ENCODE measurements at places on chromosomes 2 and 18.

GRCh38 chr2:162127422-162127821, 24.6 kb downstream of the GCG start:
- no peak for DNase-seq

- no peak for DNase-seq
These were observed 5.4 kb downstream of the SIX2 start for GRCh38 chr2:45003579-45004551.

- no peak for DNase-seq
These were observed 33.4 kb upstream of the ZNF396 start for GRCh38 chr18:35410561-35410960.

- no peak for DNase-seq
These were observed 1830.9 kb upstream of the PIK3C3 start for GRCh38 chr18:40124107-40124506.

DNA sequence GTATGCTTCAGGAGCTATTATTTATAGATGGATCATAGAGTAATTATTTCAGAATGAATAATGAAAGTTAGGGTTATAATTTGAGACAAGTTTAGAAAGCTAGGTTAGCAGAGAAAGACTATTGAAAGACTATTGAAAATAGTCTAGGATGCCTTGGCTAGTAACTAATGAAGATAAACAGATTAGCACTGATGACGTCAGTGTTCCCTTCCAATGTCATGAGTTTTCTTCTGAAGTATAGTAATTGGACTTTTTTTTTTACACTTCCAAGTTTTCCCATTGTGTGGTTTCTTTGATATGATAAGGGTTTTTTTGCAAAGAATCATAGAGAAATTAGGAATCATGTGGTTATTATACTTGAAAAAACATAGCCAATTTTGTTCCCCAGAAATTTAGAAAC, 1041.5 kb upstream of the CRIM1 start:
- DNase-seq, result no peak

- DNase-seq, result no peak
These were observed at the start of gene DPYSL5 for GRCh38 chr2:26847655-26848335. Gene DPYSL5 (plus strand): TSS chr2:26848132. CDS start chr2:26898500, 50,368 bp downstream.

- DNase-seq, result no peak
These were observed 41.9 kb upstream of the C2orf66 start for GRCh38 chr2:196851088-196851487.

DNA sequence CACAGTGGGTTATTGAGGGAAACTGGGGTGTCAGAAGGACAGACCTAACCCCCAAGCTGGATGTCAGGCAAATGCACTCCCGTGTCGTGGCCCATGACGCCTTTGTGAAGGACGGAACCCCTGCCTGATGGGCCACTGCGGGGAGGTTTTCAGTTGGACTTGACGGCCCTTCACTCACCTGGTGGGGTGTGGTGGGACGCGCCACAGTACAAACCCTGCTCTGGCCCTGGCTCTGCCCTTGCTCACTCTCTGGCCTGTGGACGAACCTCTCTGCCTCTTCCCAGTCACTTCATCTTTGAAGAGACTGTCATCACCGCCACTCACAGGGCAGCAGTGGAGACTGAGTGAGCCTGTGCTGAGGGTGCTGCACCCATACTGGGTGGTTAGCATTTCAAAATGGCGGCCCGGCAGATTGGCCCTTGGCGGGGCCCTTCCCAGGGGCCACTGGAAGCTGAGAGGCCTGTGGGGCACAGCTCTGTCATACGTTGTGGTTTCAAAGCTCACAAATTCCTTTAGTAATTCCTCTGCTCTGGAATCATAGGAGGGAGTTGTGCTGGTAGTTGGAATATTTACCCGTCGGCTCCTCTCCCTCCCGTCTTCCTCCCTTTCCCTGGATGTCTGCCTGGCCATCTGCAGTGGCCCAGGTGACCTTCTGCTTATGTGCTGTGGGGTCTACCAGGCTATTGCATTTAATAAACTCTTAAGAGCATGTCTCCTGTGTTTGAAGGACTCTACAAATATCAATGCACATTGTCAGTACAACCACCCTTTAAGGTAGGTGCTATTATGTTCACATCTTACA, 200.6 kb downstream of the CTIF start:
- DNase-seq, result no peak

- DNase-seq, result no peak
These were observed 439.6 kb upstream of the UBE2E3 start for GRCh38 chr2:180540761-180541160.

GRCh38 chr2:85470850-85471800, 52.6 kb downstream of the SH2D6 start:
- DNase-seq, result no peak

DNA sequence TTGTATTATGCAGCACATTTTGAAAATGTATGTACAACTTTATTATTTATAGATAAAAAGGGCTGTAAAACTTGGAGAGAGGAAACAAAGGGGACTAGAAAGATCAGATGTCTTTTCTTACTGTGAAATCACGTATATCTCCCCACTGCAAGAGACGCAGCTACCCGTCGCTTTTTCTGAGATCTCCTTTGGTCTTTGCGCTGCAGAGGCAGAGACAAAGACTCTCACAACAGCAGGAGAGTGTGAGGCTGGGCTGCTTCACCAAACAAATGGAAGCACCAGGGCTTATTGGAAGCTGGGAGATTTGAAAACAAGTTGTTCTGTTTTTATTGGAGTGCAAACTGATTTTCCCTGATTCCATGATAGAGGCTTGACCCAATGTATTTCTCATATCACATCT, 129.0 kb upstream of the PARD3B start:
- DNase-seq, result no peak

DNA sequence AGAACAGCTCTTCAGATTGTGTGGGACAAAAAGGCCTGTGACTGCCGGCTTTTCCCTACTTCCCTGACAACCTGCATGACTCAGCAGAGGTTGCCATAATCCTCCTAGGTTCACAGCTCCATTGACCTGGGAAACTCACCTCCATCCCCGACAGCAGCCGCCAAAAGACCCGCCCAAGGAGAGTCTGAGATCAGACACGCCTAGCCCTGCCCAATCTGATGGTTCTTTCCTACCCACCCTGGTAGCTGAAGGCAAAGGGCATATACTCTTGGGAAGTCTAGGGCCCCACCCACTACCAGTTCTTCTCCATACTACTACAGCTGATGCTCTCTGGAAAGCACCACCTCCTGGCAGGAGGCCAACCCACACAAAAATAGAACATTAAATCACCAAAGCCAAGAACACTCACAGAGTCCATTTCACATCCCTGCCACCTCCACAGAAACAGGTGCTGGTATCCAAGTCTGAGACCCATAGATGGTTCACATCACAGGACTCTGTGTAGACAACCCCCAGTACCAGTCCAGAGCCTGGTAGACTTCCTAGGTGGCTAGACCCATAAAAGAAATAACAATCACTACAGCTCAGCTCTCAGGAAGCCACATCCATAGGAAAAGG, 140.6 kb downstream of the NETO1 start:
- DNase-seq, result no peak

DNA sequence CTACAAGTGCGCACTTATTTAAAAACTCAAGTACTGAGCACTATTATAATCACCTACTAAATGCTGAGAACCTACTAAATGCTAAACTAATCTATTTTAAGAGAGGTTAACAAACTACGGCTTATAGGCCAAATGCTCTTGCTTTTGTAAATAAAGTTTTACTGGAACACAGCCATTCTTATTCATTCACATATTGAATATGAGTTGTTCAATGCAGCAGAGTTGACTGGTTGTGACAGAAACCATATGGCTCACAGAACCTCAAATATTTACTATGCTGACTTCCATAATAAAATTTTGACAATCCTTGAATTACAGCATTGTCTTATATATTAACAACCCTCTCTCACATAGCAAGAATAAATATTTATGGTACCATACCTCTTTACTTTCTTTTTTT, 103.2 kb downstream of the ZNF521 start:
- no peak for DNase-seq

- DNase-seq, result no peak
These were observed 836 bp downstream of the DTNA start for GRCh38 chr18:34710934-34711333.

- DNase-seq, result no peak
These were observed 21.1 kb downstream of the MBP start for GRCh38 chr18:77111449-77111848.

GRCh38 chr18:3156325-3156640, 63.5 kb downstream of the MYOM1 start:
- no peak for DNase-seq

DNA sequence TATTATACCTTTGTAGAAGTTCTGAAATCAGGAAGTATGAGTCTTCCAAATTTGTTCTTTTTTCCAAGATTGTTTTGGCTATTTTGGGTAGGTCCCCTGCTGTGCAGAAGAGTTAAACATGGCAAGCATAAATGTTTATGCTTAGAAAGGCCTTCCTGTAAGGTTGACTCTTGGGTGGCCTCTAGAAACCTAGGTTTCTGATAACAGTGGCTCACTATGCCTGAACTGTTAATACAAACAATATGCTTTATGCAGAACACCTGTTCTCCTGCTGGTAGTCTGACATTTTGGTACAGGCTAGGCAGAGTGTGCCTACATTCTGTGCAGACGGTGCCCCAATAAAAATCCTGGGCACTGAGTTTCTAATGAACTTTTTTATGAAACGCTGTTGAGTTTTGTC, 10.1 kb downstream of the PTPN18 start:
- DNase-seq, result no peak

DNA sequence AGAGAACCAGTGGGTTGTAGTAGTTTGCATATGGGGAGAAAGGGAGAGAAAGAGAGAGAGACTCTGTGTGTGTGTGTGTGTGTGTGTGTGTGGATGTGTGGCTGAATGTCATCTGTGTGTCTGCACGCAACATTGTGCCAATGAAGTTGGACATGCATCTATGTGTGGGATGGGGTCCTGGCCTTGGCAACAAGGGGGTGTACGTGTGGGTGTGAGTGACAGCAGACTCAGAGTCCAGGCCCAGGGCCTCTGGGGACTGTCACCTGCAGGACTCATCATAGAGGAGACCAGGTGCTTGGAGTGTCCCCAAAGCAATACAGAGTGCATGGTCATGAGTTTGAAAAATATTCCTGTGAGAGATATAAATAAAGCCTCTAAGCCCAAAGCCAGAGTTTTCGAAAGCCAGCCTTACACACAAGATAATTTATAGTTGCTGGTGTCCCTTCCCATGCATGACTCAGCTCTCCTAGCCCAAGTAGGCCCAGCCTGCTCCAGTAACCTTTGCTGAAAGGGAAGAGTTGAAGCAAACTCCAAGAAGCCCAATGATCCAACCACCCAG, 59.9 kb downstream of the TNP1 start:
- DNase-seq, result no peak

DNA sequence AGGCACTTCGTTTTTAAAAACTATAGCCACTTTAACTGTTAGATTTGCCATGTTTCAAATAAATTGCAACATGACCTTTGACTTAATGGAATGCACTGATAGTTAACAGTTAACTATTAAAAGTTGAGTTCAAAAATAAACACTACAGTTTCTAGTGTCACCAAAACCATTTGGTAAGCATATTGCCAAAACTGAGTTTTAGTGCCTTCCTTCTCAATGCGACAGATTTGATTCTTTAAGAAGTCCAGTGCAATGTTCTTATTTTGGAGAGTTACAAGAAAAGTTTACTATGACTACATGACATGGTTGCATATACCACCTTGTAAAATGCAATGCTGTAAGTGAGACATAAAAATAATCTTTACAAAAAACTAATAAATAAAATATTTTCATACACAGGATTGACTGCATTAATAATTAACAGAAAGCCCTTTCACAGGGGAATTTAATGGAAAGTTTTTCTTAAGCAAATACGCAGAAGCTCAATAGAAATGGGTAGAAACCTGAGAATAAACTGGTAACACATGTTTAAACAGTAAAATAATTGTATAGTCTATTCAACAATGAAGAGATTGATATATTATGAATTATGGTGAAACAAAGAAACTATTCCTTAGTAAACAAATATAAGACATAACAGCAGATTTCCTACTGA, 53.8 kb downstream of the GRB14 start:
- DNase-seq, result no peak

DNA sequence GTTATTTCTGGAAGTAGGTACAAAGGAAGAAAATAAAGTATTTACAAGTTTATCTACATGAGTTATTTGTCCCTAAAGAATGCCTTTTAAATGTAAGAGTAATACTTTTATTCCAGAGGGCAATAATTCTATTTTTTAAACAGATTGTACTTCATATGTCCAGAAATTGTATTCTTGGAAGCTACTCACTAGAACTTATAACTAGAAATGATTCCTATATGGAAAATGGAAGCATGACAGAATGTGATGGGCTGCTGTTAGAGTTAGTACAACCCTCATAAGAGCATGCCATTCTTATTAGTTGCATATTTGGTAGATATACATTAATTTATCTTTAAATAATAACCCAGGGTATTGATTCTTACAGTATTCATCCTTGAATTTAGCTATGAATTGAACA, 362.0 kb downstream of the FSIP2 start:
- no peak for DNase-seq

- no peak for DNase-seq
These were observed 524.2 kb upstream of the TCF4 start for GRCh38 chr18:56112013-56112749.

GRCh38 chr18:75003039-75003438, 205.9 kb downstream of the PTGR3 start:
- DNase-seq, result no peak

GRCh38 chr18:58307441-58307840, 263.4 kb downstream of the NEDD4L start:
- DNase-seq, result no peak

GRCh38 chr2:170573671-170574070, 141.5 kb upstream of the SP5 start:
- no peak for DNase-seq

GRCh38 chr18:46448347-46448746, 208.7 kb downstream of the LOXHD1 start:
- no peak for DNase-seq

GRCh38 chr18:13453714-13454113, 235.2 kb downstream of the LDLRAD4 start:
- no peak for DNase-seq

- DNase-seq, result no peak
These were observed 239.4 kb upstream of the TANK start for GRCh38 chr2:160920791-160921303.

- DNase-seq, result no peak
These were observed 88.6 kb upstream of the B3GNT7 start for GRCh38 chr2:231306791-231307393.

DNA sequence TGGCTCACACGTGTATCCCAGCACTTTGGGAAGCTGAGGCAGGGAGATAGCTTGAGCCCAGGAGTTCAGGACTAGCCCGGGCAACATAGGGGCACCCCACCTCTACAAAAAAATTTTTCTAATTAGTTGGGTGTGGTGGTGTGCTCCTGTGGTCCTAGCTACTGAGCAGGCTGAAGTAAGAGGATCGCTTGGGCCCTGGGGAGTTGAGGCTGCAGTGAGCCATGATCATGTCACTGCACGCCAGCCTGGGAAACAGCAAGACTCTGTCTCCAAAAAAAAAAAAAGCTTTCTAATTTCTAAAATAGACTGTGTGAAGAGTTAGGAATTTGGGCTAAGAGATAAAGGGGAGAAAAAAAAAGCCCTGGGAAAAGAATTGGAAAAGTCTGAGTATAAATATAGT, 51.9 kb upstream of the NAB1 start:
- no peak for DNase-seq

- no peak for DNase-seq
These were observed 138.9 kb downstream of the MEIS1 start for GRCh38 chr2:66573821-66574233.
